H54 (cell line): ENCODE measurements at places on chromosomes 6 and 20.
A peak's percentile ranks its signal among the peaks of the same experiment; 100 is the strongest.

DNA sequence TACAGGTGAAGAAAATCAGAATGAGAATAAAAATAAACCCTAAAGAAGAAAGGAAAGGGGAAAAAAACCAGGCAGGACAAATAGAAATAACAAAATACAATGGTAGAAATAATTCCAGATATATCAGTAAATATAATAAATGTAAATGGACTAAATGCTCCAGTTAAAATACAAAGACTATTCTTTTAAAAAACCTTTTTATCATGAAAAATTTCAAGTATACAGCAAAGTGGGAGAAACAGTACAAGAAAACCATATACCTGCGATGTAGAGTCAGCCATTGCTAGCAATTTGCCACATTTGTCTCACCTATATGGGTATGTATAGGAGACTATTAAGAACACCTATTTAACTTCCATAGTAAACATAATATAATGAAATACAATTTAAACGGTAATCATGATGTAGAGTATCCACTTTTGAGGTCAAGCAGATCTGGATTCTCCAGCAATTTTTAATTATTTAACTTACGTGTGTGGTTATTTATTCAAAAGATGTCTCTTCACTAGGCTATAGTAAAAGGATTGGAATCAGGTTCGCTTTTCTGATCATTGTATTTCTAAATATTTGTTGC lies 914 bp upstream of the VAPB start:
- no peak for DNase-seq

DNA sequence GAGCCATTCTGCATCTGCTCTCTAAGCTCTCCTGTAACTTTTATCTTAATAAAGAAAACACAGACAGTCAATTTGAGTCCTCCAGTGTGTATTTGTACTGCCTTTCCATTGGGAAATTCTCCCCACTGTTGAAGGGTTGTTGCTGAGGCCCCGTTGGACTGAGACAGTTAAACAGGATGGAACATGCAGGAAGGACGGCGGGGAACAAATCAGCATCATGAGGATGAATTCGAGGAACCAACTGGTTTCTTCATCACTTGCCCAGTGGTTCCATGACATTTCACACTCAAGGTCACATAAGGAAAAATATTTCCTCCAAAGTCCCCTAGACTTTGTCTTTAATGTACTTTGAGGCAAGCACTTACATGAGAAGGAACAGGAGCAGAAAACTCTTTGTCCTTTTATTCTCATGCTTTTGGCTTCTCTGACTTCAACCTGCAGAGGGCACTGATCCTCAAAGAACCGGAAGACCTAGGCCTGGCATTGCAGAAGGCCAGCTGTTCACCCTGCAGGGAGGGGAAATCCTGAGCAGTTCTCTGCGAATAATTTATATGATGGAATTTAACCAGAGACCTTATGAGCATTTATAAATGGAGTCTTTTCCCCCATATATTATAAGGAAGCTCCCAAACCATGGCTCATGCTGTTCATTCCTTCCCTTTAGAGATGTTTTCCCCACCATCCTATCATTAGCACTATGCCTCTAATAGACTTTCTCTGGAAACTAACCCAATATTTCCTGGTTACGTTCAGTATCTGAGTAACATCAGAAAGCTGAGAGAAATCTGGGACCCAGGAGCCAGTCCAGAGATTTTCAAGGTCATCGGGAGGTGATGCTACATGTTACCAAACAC lies 55.2 kb upstream of the ADGRF1 start:
- peak; percentile 68 for DNase-seq

- DNase-seq: no peak
These were observed 48.2 kb downstream of the ARHGAP18 start for GRCh38 chr6:129661536-129662405.

- no peak for DNase-seq
These were observed 170.2 kb upstream of the ZNF217 start for GRCh38 chr20:53763707-53764414.

DNA sequence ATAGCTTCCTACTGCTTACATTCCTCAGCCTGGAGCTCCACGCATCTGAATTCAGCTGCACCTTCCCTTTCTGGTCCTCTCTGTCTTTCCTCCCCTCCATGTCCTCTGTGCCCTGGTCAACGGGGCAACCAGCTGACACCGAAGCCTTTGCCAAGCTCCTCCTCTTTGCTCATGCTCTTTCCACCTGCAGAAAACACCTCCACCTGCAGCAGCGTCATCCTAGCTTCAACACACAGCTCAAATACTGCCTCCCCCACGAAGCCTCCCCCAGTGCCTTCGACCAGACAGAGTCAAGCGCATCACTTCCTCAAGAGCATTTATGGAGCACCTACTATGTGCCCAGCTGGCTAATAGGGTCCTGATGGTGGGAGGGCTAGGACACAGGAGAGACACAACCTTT lies 9.2 kb downstream of the CDH22 start:
- no peak for DNase-seq

DNA sequence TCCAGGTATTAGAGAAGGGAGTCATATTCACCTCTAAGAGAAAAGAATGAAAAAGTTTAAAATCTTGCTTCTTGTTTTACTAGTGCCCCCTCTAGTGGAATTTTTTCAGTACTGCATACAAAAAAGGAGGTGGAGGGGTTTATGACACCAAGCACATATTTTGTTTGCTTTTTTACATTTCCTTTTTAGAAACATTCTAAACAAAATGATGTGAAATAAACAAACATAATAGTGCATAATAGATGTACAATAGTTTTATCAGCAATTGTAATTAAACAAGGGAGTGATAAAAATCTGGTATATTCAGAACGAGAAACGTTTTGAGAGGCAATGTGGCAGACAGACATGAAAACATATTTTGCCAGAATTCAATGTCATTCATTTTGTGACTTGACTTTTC lies 111.0 kb upstream of the TFAP2D start:
- no peak for DNase-seq

GRCh38 chr20:58458342-58459057 lies 56.7 kb downstream of the APCDD1L start:
- DNase-seq: no peak

DNA sequence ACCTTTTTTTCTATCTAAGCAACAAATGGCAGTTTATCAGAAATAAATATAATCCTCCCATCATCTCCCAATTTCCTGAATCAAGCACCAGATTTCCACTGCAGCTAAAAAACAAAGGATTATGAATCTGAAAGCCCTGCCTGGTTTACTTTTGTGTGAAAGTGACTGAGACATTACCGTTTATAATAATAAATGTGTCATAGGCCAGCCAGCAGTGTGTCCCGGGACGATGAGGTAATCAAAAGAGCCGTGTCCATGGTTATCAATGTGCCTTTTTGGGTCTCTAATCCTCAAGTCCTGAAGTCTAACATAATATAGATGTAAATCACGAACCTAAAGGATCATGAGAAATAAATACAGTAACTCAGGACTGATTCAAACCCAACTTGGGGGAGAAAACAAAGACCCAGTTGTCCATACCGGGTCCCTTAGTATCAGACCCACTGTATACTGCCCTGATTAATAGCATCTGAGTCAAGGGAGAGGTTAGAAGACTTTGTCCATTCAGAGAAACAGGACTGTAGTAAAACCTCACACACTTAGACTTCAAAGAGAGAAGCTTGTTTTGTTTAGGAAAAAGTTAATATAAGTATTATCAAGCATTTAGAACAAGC lies 149.1 kb downstream of the SASH1 start:
- no peak for DNase-seq

GRCh38 chr6:119346936-119347335 lies 2.6 kb downstream of the MAN1A1 start:
- DNase-seq: no peak

- DNase-seq: no peak
These were observed 27.1 kb downstream of the RNF217 start for GRCh38 chr6:124989136-124989983.
